GM20000 (cell line): ENCODE measurements at places on chromosomes 12 and 14.

DNA sequence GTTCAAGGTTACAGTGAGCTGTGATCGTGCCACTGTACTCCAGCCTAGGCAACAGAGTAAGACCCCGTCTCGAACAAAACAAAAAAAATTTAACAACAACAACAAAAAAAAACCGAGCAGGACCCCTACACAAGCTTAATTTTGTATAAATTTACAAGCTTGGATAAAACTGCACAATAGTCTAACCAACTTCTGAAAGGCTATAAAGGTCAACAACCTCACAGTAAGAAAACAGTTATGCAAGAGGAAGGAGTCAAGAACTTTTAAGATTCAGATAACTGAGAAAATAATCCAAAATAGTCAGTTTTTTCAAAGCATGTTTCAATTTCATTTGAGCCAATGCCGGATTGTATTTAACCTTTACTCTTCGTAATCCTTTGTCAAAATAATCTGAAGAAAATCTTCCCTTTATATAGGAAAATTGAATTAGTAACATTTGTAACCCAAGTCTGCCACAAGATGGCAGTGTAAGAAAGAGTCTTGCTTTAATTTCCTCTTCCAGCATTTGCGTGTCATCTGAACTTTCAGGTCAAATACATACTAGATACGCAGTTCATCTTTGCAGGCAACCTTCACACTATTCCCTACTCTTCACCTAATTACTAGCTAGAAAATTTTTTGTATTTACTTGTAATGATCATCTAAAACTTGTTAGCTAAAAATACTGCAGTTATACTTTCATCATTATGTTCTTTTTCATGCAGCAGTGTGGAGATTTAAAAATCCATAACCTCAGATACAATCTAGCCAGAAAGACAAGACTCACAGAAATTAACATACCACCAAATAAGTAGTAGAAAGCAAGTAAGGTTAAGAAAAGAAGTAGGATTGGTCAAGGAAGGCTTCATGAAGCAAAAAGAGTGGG is 5.8 kb downstream of the CCNB1IP1 start:
- peak; percentile 54 for DNase-seq

- no peak for DNase-seq
These were observed 242.5 kb downstream of the AKAP6 start for GRCh38 chr14:32571551-32571950.

DNA sequence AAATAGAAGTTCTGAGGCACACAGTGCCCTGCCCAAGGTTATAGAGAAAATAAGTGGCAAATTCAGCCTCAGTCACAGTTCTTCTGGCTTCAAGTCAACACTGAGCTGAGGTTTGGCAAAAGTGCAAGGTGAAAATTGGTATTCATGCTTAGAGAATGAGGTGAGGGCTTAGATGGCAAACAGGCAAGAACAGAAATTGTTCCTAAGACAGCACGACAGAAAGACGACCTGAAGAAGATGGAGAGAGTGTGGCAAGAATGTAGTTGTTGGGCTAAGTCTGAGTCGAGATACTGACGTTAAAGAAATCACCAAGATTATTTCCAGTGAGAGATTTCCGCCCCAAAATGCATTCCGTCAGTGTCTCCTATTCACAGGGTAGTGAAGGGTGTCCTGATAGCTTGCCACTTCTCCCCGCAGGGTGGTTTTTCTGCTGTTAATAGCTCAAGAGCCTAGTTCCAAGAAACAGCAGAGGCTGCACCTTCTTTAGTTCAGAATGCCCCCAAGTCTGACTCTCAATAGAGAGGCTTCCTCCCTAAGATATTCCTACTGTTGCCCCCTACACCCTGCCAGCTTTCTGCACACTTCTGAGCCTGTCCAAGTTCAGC is 260.8 kb upstream of the AMIGO2 start:
- DNase-seq = no peak

DNA sequence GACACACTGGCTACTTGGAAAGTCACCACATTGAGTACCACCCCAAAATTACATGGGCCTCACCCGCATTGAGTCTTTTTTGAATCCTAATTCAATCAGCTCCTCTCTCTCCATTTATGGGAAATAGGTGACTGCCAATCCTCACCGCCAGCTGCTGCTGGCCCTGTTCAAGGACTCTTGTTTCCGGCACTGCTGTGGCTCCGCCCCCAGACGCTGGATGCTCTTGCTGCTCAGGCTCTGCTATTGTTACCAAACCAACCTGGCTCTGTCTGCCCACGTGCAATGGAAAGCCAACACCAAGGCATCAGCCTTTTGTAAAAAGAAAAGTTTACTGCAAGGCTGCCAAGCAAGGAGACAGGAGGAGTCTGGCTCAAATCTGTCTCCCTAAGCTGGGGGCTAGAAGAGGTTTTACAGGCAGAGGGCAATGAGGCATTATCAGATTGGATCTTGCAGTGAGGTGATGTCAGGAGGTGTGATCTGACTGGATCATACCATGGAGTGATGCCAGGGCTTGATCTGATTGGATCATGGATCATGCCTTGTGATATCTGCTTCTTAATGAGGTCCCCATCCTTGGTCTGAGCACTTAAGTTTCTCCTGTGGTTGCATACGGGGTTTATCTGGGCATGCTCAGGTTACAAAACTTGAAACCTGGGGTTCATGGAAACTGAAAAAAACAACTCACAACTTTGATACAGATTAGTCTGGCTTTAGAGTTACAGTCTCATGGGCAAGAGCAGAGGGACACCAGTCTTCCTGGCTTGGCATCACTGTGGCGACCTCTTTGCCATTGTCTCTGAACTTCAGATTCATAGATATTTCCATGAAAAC is 117.1 kb upstream of the SLC35F4 start:
- DNase-seq = no peak

DNA sequence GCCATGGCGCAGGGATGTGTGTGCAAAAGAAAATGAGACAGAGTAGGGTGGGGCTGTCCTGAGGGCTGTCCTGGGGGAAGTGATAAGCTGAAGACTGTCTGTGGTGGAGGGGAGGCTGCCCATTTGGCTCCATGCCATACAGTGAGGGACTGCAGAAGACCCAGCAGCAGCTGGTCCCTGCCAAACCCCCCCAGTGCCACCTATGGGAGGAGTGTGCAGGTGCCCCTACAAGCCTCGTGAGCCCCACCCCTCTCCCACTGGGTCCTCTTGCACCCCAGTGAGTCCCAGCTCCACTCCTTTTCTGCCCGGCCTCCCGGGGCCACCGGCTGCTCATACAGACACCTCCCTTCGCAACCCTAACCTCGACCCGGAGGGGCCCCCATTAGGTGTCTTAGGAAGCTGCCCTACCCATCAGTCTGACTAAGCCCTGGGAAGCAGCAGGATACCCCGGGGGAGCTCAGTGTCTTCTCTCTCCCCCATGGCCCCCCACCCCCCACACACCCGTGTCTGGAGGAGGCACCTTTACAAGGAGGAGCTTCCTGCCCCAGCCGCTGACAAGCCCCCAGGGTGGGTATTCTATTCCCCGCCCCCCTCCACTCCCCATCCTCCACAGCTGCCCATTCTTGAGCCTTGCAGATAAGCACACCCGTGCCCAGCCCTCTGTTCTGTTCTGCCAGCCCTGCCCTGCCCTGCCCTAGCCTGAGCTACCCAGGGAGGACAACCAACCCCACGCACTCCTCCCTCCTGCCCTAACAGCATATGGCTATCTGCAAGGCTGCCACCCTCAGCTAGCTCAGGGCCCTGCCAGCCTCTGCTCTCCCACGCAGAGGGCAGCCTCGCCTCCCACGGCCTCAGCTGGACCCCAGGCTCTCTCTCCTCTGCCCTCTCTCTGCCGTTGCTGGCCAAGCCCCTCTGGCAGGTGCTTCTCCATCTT is 41.9 kb downstream of the SLC6A12 start:
- no peak for DNase-seq

- peak; percentile 80 for DNase-seq
These were observed 56.0 kb downstream of the PLEKHG3 start for GRCh38 chr14:64760146-64760755.

DNA sequence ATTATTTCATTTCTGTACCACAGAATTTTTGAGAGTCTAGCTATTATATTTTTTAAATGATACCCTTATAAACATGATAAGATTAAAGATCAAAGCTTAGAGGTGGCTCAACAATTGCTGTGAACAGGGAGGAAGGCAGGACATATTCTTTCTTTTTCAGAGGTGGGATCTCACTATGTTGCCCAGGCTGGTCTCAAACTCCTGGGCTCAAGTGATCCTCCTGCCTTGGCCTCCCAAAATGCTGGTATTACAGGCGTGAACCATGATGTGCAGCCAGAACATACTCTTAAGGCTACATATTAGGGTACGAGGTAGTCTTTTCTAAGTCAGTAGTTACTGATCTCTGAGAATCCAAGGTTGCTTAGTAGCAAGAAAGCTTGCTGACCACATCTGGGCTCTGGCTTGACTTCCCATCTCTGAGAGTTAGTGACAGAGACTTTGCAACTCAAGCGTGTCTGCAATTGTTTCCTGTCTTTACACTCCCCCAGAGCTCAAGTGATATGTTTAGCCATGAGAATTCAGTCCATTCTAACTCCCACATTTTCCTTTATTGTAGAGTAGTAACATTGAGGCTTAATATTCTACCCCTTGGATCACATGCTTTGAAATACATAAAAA is 8.6 kb downstream of the RAB5B start:
- DNase-seq = peak; percentile 68

DNA sequence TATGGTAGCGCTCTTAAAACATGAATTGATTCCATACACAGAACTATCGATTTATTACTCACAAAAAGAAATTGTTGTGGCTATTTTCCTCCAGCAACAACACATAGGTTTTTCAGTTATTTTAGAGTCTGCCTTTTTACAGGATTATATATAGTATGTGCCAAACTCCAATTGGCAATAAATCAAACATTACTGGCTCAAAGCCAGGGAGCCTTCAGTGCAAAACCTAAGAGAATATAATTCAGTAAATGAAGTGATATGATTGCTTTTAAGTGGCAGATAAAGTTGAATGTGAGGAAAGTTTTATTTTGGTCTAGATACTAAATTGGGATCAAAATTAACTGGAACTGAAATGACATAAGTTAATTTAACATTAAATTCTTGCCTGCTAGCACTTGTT is 234.8 kb downstream of the PIK3C2G start:
- no peak for DNase-seq

DNA sequence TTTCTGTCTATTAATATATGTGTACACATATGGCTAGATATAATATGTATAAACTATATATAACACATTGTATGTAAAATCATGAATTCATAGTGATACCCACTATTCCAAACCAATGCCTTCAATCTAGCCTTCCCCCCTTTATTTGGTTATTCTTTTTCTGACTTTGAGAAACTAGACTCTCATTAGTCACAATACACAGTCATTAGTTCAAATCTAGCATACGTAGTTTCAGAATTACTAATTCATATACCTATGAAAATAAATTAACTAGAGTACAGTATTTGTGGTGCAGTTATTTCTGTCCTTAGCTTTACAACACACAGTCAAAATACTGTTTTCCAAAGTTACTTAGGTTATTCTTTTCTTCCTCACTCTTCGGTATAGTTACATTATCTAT is 268.2 kb downstream of the DPF3 start:
- peak; percentile 32 for DNase-seq

DNA sequence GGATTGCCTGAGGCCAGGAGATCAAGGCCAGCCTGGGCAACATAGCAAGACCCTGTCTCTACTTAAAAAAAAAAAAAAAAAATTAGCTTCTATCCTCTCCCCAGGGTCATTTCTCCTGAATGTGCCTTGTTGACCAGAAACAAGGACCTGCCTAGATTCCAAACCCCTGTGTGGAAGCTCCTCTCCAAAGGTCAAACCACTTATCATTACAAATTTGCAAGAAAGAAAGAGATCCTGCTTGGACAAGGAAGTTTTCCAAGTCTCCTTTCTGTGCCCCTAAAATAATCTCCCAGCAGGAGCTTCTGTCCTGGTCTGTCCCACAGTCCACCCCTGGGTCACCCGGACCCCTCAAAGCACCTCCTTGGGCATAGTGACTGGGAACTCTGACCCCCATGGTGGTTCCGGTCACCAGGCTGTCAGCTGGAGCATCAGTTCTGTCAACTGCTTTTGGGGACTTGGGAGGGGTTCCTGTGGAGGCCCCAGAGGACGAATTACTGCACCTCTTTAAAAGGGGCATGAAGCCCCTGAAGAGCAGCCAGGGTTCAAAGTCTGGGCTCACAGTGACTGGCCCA is 38.4 kb downstream of the ACTN1 start:
- DNase-seq = no peak

DNA sequence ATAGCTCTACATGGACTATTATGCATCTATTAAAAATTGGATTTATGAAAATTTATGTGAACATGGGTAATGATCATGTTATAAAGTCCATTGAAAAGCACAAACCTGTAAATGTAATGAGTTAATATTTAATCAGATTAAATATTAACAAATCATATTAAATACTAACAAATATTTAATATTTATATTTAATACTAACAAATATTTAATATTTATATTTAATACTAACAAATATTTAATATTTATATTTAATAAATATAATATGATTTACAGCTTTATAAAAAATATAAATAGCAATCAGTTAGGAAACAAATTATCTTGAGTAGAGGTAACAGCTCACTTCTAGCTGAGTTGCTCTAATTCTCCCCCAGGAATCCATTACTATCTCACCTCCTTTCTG is 758.0 kb upstream of the USP15 start:
- DNase-seq = no peak

GRCh38 chr12:1830981-1831963 is 10.9 kb downstream of the LRTM2 start:
- peak; percentile 70 for DNase-seq

GRCh38 chr14:65472189-65472588 is 59.7 kb downstream of the FUT8 start:
- DNase-seq = no peak

DNA sequence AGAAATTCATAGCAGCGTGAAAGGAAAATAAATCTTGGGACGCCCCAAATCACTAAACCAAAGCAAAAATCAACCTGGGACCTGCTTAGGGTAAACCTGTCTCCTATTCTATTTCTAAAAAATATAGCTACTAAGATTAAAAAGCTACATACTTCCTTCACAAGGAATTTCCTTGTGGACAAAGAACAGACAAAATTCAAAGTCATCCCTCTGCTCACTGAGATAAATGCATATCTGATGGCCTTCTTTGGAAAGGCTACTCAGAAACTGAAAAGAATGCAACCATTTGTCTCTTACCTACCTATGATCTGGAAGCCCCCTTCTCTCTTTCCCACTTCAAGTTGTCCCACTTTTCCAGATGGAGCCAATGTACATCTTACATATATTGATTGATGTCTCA is 93.0 kb upstream of the CNOT2 start:
- no peak for DNase-seq

- DNase-seq = no peak
These were observed 24.3 kb upstream of the HSPB8 start for GRCh38 chr12:119154435-119154818.

GRCh38 chr14:26596543-26597061 is 1.2 kb downstream of the NOVA1 start:
- no peak for DNase-seq

GRCh38 chr14:90500665-90501370 is 104.0 kb downstream of the CALM1 start:
- DNase-seq = no peak

- no peak for DNase-seq
These were observed 60.2 kb downstream of the PRIMA1 start for GRCh38 chr14:93727917-93728650.

GRCh38 chr12:103952497-103952896 is 13.2 kb upstream of the TDG start:
- DNase-seq = no peak
